ENCODE measurements at places on chromosomes 6 and 20.

DNA sequence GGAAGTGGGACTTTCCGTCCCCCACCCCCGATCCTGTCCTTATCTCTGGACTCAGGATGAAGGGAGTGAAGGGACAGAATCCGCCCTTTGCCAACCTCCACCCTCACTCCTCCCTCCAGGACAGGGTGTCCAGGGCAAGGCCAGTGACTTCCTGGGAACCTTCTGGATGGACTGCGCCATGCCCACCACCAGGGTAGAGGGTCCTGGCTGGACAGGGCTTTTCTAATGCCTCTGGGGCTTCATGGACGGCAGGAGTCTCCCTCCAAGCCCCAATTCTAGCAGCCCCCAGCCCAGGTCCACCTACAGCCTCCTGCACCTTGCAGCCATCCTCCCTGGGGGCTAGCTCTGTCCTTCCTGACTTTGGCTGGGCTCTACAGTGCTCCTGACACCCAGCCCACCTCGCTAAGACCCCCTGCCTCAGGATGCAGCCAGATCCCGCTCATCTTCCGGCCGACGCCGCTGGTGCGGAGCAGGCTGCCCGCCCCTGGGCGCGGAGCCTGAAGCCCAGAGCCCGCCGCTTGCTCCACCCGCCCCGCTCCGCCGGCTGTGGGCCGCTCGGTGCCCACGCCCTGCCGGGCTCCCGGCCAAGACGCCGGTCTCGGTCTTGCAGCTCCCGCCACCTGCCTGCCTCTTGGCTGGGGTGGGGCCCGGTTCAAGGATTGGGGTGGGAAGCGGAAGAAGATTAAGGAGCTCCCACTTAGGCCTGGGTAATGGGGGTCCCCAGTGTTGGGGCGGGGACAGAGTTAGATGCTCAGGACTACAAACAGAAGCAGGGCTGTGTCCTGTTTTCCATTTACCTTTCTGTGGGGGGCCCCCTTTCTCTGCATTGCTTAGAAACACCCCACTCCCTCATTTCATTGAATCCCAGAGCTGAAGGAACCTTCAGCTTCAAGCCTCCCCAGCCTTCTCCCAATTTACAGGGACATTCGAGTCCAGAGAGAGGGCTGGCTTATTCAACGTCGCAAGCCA lies 72.8 kb downstream of the MDGA1 start:
- no peak for DNase-seq

DNA sequence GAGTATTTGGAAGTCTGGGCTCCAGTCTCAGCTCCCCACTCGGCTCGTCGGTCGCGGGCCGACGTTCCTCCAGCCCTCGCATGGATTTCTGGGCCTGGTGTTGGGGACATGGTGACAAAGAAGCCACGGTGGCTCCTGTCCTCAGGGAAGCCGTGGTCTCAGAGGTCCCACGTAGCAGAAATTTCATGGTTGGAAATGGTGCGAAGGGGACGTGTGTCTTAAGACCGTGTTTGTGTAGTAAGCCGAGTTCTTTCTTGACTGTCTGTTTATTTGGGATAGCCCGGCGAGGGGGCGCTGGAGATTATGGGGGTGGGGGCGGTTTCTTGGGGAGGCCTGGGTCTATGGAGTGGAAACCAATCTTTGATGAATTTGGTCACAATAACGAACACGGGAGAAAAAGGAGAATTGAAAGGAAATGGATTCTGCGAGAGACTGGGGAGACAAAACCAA lies 23.5 kb upstream of the MAP3K7 start:
- no peak for DNase-seq

GRCh38 chr6:51077821-51078518 lies 259.3 kb downstream of the TFAP2B start:
- no peak for DNase-seq

DNA sequence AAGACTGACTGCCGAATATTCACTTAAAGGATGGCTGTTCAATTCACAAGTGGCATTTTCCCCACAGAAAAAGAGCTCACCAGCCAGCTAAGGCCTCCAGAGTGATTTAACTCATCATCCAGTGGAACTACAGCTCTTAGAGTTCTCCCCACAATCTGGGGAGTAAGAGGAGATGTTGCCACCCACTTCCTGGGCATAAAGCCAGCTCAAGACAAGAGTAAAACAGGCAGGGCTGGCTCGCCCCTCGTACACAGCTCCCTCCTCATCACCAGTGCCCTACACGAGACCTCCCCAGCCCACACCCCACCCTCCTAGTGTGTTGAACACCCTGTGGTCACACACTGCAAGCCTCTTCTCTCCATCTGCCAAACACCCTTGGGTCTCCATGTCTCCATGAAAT lies 47.2 kb upstream of the IPCEF1 start:
- DNase-seq, result no peak

DNA sequence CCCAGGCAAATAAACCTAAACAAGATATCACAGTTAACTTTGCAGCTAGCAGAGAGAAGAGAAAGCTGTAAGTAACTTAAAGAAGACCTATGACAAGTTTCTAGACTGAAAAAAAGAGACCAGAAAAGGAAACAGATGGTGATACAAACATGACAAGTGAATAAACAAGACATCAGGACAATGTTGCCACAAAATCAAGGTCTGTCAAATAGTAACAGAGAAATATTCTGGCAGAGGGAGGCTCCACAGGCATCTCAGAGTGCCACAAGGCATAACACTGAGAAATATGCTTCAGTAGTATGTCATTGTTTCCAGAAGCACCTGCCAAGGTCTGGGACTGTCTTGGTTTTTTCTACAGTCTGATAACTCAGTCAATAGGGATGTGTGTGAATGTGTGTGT lies 332.2 kb downstream of the KHDRBS2 start:
- no peak for DNase-seq

DNA sequence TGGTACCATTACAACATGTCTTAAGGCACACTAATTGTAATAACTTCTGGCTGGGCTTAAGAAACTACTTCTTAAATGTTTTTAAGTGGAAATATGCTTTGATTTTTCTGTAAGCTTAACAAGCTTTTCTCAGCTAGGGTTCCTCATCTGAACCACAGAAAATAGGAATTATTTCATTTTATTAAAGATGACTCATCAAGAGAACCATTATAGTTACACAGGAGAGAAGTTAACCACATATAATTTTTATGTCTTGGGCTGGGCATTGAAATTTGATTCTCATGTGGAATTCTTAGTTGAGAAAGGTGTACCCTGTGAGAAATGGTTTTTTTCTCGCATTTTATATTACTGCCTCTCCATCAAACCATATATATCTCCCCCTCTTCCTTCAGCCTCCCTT lies 75.1 kb downstream of the QKI start:
- DNase-seq, result no peak

GRCh38 chr6:156517088-156517487 lies 260.1 kb upstream of the ARID1B start:
- no peak for DNase-seq

GRCh38 chr6:158870649-158870957 lies 51.4 kb upstream of the EZR start:
- DNase-seq, result no peak

DNA sequence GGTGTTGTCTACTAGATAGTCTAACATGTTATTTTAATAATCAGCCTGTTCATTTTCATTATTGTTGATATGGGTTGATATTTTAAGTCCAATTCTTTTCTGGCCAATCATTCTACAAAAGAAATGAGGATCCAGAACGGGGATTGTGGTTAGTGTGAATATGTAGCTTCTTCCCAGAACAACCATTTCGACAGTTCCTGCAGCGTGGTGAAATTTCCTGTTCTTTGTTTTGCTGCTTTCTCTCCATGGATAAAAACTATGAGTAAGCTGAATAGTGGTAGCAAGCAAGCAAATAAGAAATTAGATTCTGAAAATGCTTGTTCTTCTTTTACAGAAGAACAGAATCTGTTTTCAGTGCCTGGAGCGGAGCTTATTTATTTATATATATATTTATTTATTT lies 65.5 kb upstream of the F13A1 start:
- peak; percentile 8 for DNase-seq

DNA sequence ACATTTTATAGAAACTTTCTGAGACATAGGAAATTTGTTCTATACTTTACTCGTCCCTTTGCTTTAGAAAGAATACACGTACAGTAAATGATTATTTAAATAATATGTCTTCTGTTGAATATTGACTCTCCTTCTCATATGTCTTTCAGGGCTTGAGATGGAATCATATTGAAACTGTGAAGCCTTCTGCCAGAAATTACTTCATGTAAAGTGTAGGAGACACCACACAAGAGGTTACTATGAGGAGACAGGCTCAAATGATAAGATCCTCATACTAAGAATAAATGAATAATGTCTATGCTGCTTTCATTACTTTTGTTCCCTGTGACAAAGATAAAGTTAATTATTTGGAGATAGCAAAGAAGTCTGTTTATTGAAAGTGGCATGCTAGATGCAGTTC lies 1240.3 kb upstream of the MAP3K7 start:
- no peak for DNase-seq

DNA sequence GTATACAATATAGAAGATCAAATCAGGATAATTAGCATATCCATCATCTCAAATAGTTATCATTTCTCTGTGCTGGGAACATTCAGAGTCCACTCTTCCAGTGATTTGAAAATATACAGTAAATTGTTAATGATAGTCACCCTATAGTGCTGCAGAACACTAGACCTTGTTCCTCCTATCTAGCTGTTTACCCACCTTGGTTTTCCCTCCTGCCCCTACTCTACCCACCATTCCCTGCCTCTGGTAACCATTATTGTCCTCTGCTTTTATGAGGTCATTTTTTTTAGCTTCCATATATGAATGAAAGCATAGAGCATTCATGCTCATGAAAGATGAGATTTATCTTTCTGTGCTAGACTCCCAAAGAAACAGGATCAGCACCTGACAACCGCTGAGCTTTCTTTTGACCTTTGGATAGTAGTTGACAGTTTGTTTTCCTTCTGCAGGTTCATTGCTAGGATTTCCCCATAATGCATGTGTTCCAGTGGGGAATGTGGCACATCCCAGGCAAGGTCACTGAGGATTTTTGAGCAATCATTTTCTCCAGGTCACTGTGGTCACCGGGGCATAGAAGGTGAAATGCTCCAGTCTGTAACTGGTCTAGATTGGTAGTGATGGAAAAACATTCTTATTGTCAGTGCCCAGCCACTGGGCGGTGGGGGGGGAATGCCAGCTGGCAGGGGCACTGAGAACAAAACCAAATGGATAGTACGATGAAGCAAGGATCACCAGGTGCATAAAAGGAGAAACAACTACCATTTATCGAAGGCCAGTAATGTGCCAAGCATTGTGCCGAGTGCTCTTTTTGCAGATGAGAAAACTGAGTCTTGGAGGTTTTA lies 33.6 kb upstream of the BCAS1 start:
- no peak for DNase-seq

DNA sequence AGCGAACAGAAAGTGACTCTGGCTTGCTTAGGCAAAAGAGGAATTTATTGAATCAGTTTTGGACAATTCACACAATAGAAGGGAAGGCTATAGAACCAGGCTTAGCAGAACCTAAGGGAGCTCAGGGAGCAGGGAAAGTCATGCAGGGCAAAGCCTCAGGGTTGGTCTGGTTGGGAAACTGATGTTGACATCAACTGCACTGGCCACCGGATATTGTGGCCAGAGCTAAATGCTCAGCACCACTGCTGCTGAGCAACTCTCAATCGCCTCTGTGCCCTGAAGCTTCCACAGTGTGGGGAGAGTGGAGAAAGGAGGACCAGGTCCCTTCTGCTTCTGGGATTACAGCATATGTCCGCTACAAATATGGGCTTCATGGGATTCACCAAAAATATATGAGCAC lies 93.3 kb upstream of the GCM1 start:
- DNase-seq, result no peak

DNA sequence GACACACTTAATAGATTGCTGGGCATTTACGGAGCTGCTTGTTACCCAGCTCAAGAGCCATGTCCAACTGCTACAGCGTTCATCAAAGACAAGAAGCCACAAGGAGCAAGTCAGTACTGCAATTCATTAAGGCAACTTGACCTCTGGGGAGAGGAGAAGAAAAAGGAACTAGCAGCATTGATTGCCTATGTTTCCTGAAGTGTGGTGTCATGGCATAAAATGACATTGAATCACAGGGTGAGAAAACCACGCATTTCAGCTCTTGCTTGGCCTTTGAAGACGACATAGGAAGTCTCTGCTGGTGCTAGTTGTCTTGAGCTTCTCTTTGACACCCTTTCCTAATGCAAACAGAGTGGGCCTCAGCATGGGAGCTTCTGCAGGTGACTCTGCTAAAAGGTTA lies 139.1 kb downstream of the CDH26 start:
- DNase-seq, result no peak

- DNase-seq, result no peak
Measured at GRCh38 chr6:6742535-6742934, 154.0 kb downstream of the LY86 start.

Data from CD4-positive, alpha-beta T cell treated with Interleukin-10 for 1 hour (primary cell).